ENCODE measurements at places on chromosomes 7 and 10. TPM values are rescaled to one million over a fixed set of nuclear protein-coding genes. Genes with fewer than 3 reads are reported as not detected.

- DNase-seq: no peak
These were observed 11.1 kb downstream of the YWHAG start for GRCh38 chr7:76347710-76348109.

- DNase-seq: no peak
These were observed 288.4 kb upstream of the LRRTM3 start for GRCh38 chr10:66637273-66638036.

DNA sequence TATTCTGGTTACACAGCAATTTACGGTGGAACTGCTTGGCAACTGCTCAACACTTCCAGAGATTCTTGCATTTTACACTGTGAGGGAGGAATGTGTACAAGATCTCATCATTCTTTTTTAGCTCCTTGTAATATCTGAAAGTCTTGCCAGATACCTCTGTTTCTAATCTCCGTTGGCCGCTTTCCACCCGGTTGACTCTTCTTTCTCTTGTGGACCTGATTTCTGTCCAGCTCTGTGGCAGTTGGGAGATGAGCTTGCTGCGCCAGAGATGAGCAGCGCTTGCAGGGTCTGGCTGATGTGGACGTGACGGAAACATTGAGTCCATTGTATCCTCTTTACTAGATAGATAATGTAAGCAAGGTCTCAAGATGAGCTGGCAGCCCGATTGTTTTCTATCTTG lies 27.6 kb downstream of the SPAG6 start:
- DNase-seq: no peak

DNA sequence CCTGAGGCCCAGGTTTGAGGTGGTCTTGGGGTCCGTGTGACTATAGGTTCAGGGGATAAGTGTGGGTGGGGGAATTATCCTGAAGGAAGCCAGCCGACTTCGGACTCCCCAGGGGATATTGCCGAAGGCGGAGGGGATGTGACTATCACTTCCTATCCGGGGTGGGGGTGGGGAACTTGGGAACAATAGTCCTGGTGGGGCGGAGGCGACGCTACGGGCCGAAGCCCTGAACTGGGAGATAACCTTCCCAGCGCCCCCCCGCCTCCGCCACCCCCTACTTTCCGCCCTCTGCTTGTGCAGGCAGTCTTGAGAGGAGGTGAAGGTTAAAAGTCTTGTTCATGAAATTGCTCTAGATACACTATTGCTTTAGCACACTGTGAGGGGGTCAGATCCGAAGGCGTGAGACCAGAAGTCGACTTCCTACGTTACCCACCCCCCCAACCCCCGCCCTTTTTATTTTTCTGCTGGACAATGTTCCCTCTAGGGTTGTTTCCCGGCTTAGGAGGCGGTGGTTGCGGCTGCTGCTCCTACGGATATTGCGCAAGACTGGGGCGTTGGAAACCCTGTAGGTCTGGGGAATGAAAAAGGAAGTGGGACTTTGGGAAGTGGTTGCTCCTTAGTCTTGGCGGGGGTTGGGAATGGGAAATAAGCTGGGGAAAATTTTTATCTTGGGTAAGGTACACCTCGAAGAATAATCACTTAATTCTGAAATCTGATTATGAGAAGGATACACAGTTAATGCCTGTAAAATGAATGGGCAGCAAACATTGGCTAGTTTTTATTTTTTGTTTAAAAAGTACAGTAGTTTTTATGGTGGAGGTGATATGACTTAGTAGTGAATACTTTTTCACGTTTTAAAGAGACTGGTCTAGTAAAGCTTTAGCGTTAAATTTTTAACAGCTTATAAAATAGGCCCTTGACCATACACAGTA lies 1.5 kb downstream of the PTPN12 start:
- peak; percentile 88 for DNase-seq

GRCh38 chr7:112537822-112538387 lies 57.1 kb downstream of the LSMEM1 start:
- no peak for DNase-seq

DNA sequence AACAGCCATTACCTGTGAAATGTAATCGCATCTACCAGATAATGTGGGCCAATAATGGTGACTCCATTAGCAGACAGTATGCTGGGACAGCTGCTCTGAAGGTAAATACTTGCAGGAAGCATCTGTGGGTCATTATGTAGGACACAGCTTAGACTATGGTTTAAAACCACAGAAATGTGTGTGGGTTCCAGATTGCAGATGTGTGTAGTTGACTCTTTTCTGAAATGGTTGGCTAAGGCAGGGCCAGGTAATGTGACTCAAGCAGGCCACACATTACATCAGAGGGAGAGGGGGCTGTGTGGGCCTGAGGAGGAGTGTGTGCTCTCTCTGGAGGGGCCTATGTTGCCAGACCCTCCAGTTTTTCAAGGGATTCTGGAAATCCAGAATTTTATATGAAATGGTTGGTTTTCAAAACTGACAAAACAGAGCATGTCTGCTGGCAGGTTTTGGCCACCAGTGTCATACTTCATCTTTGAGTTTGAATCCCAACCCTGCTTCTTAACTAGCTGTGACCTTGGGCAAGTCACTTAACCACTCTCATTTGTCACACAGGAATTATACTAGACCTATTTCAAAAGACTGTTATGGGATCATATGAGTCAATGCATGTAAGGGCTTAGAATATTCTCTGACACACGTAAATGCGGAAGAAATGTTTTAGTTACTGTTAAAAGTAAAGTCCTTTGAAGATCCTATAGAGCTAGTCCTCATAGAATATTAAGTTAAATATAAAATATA lies 64.5 kb downstream of the MCMBP start:
- DNase-seq: no peak

- DNase-seq: no peak
These were observed 81.2 kb downstream of the HIPK2 start for GRCh38 chr7:139696552-139696951.

DNA sequence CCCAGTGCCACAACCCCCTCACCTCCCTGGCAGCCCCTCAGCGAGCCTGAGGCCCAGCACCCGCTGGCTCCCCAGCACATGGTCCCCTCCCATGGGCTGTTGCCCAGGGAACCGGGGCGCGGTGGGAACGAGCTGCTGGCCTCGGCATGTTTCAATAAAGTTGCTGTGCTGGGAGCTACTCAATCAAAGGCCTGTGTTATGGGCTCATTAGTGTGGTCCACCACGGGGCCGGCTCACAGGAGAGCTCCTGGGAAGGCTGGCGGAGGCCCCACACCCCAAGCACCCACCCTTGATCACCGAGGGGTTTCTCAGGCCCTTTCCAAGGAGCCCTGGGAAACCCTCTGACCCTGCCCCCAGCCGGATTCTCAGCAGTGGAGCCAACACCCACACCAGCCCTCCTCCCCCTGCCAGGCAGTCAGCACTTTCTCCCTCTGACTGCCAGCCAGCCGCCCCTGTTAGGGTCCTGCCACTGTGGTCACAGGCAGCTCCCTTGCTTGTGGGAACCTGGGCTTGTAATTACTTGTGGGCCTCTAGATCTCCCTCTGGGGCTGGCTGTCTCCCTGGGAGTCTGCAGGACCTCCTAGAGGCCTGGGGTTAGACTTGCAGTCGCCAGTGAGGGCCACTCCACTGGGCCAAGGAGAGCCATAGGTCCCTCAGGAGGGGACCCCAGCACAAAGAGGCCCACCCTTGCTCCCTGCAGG lies 24.8 kb upstream of the TRIM8 start:
- DNase-seq: no peak

DNA sequence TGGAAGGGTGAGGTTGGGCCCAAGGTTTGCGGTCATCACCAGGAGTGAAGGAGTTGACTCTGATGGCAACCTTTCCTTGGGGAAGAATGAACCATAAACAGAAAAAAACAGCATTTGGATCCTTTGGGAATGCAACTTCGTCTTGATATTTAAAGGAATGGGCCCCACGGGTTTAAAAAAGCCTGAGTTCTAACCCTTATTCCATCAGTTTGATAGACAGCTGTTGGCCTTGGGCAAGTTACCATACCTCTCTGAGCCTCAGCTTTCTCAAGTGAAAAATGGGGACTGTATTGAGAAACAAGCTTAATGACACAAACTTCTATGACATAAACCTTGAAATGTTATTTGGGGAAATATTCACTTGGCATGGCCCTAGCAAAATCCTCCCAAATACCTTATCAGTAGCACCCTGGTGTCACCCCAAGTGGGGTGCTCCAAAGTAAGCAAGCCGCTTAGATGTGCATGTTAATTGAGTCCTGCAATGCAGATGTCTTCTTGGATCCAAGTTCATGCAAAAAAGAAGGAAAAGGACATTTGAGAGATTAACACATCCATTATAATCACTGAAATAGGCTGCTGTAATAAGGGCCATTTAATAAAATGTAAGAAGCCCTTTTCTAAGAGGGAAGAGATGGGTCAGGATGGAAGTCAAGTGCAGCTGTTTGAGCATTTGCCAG lies 13.8 kb downstream of the MXI1 start:
- no peak for DNase-seq

DNA sequence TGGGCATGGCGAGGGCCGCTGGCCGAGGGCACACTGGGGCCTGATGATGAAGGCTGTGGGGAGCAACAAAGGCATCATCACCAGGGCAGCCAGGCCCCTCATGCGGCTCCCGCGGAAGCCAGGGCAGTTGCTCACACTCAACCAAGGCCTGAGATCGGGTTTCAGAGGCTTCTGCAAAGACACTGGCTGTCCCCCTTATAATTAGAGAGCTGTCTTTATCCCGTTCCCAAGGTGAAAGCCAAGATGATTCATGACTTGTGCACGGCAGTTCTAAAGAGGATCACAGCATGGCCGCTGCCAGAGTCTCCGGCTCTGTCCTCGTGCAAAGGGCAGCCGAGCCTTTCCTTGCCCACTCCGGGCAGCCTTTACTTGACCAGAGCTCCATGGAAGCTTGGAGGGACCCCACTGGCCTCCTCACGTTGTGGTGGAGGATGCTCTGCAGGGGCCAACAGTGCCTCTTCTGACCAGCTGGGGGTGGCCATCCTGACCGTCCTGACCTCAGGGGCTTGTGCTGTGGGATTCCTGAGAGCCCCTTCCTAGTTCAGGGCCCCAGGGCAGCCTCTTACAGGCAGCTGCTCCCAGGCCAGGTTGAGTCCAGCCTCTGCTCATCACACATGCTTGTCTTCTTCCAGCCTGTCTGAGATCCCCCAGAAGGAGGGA lies 82.3 kb downstream of the PRKAG2 start:
- DNase-seq: no peak

DNA sequence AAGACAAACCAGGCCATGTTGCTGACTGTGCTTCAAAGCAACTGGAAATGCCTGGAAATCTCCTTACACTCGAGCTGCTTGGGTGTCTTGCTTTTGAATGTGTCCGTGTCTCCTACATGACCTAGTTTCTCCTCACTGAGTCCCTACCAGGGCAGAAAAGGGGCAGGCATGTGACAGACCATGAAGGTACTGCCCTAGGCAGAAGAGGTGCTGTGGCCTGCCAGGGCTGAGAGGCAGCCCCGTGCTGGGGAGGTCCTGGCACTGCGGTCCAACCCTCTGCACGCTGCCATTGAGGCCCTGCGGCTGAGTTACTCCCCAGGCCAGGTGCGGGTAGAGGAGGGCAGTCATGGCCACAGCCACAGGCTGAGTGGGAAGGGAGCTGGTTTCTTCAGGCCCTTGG lies 159.3 kb downstream of the LYZL1 start:
- DNase-seq: no peak

DNA sequence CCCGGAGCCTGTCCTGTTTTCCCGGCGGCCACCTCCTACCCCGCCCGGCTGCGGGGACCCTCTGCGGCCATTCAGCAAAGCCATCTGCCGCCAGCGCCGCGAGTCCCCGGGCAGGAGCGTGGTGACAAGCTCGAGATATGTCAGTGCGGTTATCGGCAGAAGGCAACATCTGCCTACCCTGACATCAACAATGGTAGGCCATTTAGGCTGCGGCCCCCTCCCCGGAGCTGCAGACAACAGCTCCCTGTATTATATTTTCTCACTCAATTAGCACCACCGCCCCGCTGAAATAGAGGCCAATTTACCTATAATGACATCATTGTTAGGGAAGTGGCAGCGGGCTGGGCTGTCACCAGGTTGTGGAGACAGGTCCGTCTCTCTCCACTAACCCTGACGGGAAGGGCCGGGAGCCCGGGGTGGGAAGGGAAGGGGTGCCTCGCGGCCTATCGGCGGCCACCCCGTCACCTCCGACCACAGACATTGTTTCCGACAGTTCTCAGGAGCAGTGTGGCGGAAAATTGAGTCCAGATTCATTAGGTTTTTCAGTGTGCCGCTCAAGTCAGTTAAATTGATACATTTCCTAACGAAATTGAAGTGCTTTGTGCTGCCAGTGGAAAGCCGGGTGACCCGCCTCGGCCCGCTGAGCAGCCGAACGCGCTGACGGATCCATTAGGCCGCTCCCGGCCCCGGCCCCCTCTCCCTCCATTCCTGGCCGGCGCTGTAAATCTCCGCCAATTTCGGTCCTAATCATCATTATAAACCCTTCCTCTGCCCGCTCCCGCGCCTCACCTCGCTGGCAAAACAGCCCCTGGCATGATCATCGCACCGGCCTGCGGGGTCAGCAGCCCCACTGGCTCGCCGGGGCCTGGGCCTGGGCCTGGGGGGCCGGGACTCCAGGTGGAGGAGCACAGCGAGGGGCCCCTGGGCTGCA lies 43.0 kb downstream of the UNCX start:
- no peak for DNase-seq

DNA sequence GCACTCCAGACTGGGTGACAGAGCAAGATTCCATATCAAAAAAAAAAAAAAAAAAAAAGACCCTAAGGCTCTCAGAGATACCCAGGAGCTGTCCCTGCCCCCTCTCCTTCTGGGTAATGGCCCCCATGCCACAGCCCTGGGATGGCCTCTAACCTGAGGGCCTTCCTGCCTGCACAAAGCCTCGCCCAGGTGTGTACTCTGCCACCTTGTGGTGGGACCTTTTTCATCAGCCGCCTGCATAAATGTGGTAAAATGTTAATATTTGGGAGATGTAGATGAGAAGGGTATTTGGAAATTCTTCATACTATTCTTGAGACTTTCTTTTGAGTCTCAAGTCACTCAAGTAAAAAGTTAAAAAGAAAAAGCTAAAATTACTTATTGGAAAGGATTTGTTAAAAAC lies 46.3 kb upstream of the RNF216 start:
- no peak for DNase-seq

GRCh38 chr10:127922675-127923366 lies 15.9 kb downstream of the PTPRE start:
- peak; percentile 28 for DNase-seq

DNA sequence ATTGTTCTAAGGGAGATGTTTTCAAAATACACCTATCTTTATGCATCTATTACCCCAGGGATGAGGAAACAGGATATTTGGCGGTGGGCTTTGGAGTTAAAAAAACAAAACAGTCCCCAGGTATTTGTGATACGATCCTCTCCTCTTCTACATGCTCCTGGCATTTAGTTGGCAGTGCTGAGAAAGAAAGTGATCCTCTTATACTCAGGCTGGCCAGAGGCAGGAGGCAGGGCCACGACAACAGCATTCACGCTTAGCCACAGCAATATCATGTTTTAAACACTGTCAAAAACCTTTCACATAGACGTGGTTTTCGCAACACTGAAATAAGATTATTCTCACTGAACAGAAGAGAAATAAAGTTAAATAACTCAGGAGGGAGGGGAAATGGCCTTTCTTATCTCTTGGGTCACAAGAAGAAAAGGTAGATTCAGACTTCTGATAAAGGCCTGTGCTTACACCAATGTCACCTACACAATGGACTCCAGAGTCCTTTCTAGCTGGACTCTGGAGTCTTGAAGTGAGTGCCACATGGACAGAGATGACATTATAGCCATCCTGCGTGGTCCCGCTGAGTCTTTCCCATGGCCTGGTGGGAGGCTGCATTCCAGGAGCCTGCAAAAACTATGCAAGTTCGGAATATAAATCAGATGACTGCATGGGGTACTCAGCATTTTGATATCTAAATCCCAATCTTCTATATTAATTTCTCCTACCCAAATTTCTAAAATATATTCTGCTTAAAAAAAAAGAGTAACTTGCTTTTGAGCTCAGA lies 88.7 kb downstream of the PIP4K2A start:
- DNase-seq: no peak

Gene GDF10
- polyA plus RNA-seq: 1.2 TPM

Gene POU6F2
- 0.17 TPM for polyA plus RNA-seq

Gene SPDYE8
- polyA plus RNA-seq: 0.10 TPM

Gene ATOH7
- 0.16 TPM for polyA plus RNA-seq
